Mesothelial cell of epicardium (in vitro differentiated cells): ENCODE measurements at places on chromosomes 3 and 15.

GRCh38 chr3:127203024-127203423 lies 10.1 kb downstream of the PRR23E start:
- no peaks in the 10 kb centered on the region for H3K36me3 ChIP-seq
- no peak for DNase-seq
- H3K4me1 ChIP-seq: no peaks in the 10 kb centered on the region
- H3K4me3 ChIP-seq: no peak overlapping the region
- H3K27ac ChIP-seq: no peak overlapping the region
- peaks cover 45% of the 10 kb centered on the region for H3K27me3 ChIP-seq

DNA sequence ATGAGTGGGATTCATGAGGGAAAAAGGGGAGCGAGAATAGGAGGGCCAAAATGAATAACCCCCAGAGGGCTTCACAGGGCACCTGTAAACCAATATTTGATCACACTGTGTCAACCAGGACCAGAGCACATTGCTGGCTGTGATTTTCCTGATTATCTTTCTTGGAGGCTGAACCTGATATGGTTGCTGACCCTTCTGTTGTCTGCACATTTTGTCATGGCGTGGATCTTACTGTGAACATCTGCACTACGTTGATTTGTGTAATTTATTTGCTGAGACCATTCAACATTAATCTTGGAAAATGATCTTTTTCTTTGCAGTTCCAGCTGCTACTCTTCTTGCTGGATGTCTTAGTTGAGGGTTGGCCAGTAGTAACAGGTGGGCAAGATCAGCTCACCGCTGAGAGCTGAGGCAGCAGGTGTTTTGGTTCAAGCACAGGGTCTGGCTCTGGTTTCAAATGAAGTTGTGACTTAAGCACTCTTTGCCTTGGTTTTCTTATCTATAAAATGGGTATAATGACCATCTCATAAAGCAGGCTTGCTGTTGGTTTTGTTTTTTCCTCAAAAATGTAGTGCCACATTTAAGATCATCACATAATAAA lies 61.2 kb downstream of the ARHGEF26 start:
- H3K27me3 ChIP-seq: no peaks in the 10 kb centered on the region
- peaks cover 16% of the 10 kb centered on the region for H3K4me1 ChIP-seq
- no peaks in the 10 kb centered on the region for H3K36me3 ChIP-seq
- no peak overlapping the region for H3K4me3 ChIP-seq
- peak overlapping the region; percentile 11 for H3K27ac ChIP-seq

DNA sequence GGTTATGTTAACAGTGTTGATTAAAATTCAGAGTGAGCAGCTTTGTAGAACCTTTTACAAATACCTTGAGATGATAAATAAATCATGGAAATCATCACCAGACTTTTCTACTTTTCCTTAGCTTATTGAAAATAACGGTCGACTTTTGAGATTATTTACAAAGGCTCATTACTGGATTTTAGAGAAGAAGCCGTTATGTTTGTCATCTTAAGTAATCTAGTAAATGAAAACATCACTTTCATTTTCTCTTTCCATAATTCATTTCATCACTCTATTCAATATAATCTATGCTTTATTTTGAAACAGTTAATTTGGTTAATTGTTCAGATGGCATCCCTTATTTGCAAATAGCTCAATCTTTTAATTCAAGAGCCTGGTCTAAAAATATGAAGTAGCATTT lies 3.6 kb downstream of the PLCL2 start:
- no peak overlapping the region for H3K4me3 ChIP-seq
- H3K27me3 ChIP-seq: peaks cover 37% of the 10 kb centered on the region
- no peaks in the 10 kb centered on the region for H3K36me3 ChIP-seq
- DNase-seq: no peak
- H3K27ac ChIP-seq: no peak overlapping the region

GRCh38 chr3:62755285-62755684 lies 119.9 kb downstream of the CADPS start:
- H3K4me1 ChIP-seq: peaks cover 3% of the 10 kb centered on the region
- DNase-seq: no peak
- no peaks in the 10 kb centered on the region for H3K36me3 ChIP-seq
- no peak overlapping the region for H3K27ac ChIP-seq
- H3K4me3 ChIP-seq: no peak overlapping the region

- no peaks in the 10 kb centered on the region for H3K27me3 ChIP-seq
- no peak for DNase-seq
- H3K36me3 ChIP-seq: peaks cover 3% of the 10 kb centered on the region
- H3K4me1 ChIP-seq: peaks cover 12% of the 10 kb centered on the region
- H3K27ac ChIP-seq: no peak overlapping the region
- no peak overlapping the region for H3K4me3 ChIP-seq
Observed at GRCh38 chr3:46829699-46830208, 33.5 kb downstream of the MYL3 start.

GRCh38 chr3:167742338-167742737 lies 6.8 kb downstream of the SERPINI1 start:
- H3K27me3 ChIP-seq: peaks cover 7% of the 10 kb centered on the region
- DNase-seq: no peak
- no peak overlapping the region for H3K4me3 ChIP-seq
- no peak overlapping the region for H3K27ac ChIP-seq

GRCh38 chr3:41190509-41191284 lies 8.6 kb upstream of the CTNNB1 start:
- H3K36me3 ChIP-seq: no peaks in the 10 kb centered on the region
- H3K4me3 ChIP-seq: no peak overlapping the region
- H3K4me1 ChIP-seq: no peaks in the 10 kb centered on the region
- no peak overlapping the region for H3K27ac ChIP-seq

- no peak for DNase-seq
- H3K36me3 ChIP-seq: no peaks in the 10 kb centered on the region
- H3K27me3 ChIP-seq: no peaks in the 10 kb centered on the region
- no peak overlapping the region for H3K27ac ChIP-seq
Observed at GRCh38 chr3:23254835-23255234, 51.7 kb downstream of the UBE2E2 start.

GRCh38 chr15:78768531-78769408 lies 42.5 kb downstream of the ADAMTS7 start:
- H3K4me3 ChIP-seq: no peak overlapping the region
- peaks cover 6% of the 10 kb centered on the region for H3K36me3 ChIP-seq
- DNase-seq: no peak
- H3K27ac ChIP-seq: peak overlapping the region; percentile 6

DNA sequence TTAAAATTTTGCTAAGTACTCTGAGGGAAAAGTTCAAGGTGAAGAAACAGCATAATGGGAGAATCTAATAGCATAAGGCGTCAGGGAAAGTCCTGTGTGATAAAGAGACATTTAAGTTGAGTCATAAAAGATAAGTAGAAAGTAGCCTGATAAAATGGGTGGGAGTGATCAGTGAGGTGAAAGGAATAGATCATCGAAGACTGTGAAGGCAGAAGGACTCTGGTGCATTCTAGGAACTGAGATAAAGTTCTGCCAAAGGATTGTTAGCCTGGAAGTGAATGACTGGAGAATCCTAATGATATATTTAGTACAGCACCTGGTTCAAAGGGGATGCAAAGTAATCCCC lies 149.9 kb downstream of the CFAP20DC start:
- no peak overlapping the region for H3K27ac ChIP-seq
- H3K36me3 ChIP-seq: peaks cover 7% of the 10 kb centered on the region
- H3K27me3 ChIP-seq: no peaks in the 10 kb centered on the region
- no peak overlapping the region for H3K4me3 ChIP-seq

- H3K27me3 ChIP-seq: no peaks in the 10 kb centered on the region
- H3K36me3 ChIP-seq: no peaks in the 10 kb centered on the region
- no peak for DNase-seq
Observed at GRCh38 chr3:108420926-108421325, 89.5 kb downstream of the MYH15 start.

DNA sequence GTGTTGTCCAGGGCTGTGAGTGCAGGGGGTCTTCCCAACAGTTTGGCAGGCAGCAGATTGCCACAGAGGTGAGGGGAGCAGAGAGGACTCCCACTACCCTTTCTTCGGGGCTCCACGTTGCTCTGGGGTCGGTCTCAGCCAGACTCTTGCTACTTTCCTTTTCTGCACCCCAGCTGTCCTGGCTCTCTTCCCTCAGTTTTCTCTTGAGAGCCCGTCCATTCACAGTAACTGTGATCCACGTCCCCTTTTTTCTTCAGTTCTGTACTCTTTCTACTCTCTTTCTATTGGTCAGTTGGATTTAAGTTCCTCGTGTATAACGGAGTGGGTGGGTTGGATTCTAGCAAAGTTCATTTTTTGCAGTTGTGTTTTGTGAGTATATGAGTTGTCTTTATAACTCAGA lies 105.8 kb downstream of the UNC13C start:
- H3K27me3 ChIP-seq: peaks cover 14% of the 10 kb centered on the region
- no peaks in the 10 kb centered on the region for H3K4me1 ChIP-seq
- H3K36me3 ChIP-seq: no peaks in the 10 kb centered on the region

DNA sequence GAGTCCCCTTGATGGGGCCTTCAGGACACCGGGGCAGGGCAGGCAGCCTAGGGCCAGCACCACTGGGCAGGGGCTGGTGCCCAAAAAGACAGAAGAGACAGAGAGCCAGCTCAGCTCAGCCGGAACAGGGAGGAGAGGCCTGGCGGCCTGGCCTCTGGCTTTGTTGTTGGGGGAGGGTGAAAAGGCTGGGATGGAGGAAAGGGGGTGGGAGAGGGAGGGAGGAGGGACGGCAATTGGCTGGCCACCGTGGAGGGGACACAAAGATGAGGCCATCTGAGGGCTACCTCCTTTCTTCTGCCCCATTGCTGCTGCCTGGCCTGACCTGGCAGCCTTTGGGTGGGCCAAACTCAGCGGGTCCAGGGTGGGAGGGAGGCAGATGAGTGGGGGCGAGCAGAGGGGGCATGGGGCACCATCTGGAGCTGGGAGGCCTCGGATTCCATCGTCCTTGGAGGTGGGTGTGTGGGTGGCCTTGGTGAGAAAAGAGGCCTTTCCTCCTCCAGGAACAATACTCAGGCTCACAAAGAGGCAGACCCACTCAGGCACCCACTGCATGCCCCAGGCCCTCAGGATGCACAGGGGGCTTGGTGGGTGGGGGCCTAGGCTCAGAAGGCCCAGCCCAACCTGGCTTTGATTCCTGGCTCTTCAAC lies 9.3 kb downstream of the EFCC1 start:
- H3K27me3 ChIP-seq: peaks cover 39% of the 10 kb centered on the region
- no peak for DNase-seq
- H3K27ac ChIP-seq: no peak overlapping the region
- H3K36me3 ChIP-seq: no peaks in the 10 kb centered on the region
- no peak overlapping the region for H3K4me3 ChIP-seq
- H3K4me1 ChIP-seq: no peaks in the 10 kb centered on the region

- DNase-seq: no peak
- H3K4me3 ChIP-seq: no peak overlapping the region
- H3K27ac ChIP-seq: no peak overlapping the region
Observed at GRCh38 chr15:86644339-86644738, 564.7 kb downstream of the AGBL1 start.

DNA sequence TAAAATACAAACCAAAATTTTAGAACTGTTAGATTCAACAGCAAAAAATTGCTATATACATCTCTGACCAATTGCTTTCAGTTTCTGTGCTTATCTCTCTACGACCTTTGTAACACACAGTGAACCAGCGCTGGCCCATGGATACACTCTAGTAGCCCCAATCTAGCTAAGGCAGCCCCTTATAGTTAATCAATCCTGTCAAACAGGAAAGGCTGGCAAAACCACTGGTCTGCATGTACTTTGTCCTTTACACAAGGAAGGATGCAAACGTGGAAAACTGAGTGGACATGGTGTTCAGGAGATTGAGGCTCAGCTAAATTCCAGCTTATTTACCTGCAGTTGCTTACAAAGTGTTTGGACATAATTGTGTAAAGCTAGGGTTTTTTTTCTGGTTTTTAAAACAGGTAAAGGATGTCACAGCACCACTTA lies 25.9 kb downstream of the ADGRG7 start:
- H3K27me3 ChIP-seq: no peaks in the 10 kb centered on the region
- no peaks in the 10 kb centered on the region for H3K36me3 ChIP-seq
- no peak overlapping the region for H3K27ac ChIP-seq
- H3K4me3 ChIP-seq: no peak overlapping the region
- no peaks in the 10 kb centered on the region for H3K4me1 ChIP-seq
- DNase-seq: no peak

- H3K27me3 ChIP-seq: no peaks in the 10 kb centered on the region
- H3K36me3 ChIP-seq: no peaks in the 10 kb centered on the region
- peak overlapping the region; percentile 87 for H3K27ac ChIP-seq
- peak overlapping the region; percentile 15 for H3K4me3 ChIP-seq
Observed at GRCh38 chr15:40338041-40338657, 2.6 kb downstream of the CCDC9B start.

GRCh38 chr3:158050461-158050860 lies 55.8 kb downstream of the SHOX2 start:
- H3K4me3 ChIP-seq: no peak overlapping the region
- H3K27me3 ChIP-seq: no peaks in the 10 kb centered on the region
- H3K27ac ChIP-seq: no peak overlapping the region
- H3K4me1 ChIP-seq: no peaks in the 10 kb centered on the region

DNA sequence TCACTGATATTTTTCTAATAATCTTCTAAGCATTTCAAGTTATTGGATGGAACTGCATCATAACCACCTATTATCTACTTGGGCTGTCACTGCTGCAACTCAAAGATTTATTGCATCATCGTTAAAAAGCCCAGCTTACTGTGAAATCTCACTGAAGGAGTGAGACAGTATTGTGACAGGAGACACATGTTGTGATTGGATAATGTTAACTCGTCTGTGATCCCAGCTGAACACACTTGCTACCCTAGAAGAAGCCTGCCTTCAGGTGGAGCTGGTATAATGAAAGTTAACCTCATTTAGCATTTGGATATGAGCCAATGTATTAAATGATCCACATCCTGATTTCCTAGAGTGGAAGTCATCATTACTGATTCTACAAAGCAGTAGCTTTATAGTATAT lies 138.1 kb downstream of the MAP2K5 start:
- no peaks in the 10 kb centered on the region for H3K4me1 ChIP-seq
- no peak for DNase-seq
- no peak overlapping the region for H3K27ac ChIP-seq
- no peak overlapping the region for H3K4me3 ChIP-seq
- peaks cover 26% of the 10 kb centered on the region for H3K36me3 ChIP-seq

- H3K27ac ChIP-seq: no peak overlapping the region
- H3K27me3 ChIP-seq: no peaks in the 10 kb centered on the region
- no peak overlapping the region for H3K4me3 ChIP-seq
Observed at GRCh38 chr15:33808720-33809457, 159.4 kb upstream of the CHRM5 start.

DNA sequence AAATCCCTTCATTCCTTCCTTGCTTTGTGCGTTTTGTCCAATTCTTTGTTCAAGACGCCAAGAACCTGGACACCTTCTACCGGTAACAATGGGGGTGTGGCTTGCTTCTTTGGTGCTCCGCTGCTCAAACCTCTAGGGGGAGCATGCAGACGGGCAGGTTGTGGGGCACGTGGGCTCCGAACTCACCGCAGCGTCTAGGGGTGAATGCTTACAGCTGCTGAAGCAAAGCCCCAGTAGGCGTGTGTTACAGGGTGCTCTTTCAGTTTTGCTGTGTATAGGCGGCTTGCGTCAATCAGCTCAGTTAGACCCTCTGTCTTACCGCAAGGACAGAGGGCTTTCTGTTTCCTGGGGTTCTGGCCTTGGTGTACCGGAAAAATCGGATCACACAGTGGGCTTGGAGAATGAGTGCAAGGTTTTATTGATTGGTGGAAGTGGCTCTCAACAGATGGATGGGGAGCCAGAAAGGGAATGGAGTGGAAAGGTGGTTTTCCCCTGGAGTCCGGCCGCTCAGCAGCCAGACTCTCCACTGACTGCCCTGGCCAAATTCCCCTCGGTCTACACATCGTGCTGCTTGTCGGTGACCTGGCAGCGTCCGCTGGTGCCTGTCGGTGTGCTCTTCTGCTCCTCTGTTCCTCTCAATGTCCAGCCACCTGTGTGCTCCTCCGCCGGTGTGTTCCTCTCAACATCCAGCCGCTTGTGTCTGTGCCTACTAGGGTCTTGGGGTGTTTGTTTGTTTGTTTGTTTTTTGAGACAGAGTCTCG lies 1.2 kb upstream of the LRRC34 start:
- H3K27me3 ChIP-seq: no peaks in the 10 kb centered on the region
- no peak for DNase-seq
- no peak overlapping the region for H3K27ac ChIP-seq
